GM06990 (cell line): ENCODE measurements at places on chromosomes 1 and 21.

GRCh38 chr1:202968895-202969295 lies 1.8 kb upstream of the CYB5R1 start:
- peak; percentile 53 for DNase-seq

GRCh38 chr1:182238421-182238820 lies 153.2 kb downstream of the GLUL start:
- DNase-seq: no peak

DNA sequence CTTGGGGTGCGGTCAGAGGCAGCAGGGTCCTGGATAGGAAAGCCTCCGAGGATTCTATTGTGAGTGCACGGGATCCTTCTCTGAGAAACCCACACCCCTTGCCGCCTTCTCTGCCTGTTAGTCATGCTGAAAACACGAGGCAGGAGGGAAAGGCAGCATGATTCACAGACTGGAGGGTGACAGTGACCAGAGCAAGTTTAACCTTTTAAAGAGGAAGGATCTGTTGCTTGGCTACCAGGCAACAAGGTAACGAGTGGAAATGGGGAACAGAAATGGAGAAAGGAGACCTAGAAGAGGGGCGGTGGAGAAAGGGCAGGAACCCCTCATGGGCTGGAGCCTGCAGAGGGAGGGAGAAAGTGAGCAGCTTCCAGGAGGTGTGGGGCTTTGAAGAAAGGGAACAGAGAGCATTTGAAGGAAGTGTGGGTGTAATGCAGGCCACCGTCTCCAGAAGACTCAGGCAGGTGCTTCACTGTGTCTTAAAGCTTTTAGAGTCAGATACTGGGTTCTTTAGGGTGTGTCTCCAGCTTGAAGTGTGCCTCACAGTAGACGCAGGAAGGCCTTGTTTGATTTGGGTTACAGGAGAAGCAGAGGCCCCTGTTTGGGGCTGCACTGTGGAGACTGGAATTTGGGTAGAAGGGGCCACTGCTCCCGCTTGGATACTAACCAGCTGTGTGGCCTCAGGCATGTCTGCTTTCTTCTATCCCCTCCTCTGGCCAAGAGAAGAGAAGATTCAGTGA lies 19.1 kb downstream of the OPTC start:
- DNase-seq: no peak

GRCh38 chr1:36326499-36326898 lies 3.1 kb upstream of the EVA1B start:
- no peak for DNase-seq

- DNase-seq: no peak
These were observed 4.2 kb downstream of the CD46 start for GRCh38 chr1:207755846-207756693.

DNA sequence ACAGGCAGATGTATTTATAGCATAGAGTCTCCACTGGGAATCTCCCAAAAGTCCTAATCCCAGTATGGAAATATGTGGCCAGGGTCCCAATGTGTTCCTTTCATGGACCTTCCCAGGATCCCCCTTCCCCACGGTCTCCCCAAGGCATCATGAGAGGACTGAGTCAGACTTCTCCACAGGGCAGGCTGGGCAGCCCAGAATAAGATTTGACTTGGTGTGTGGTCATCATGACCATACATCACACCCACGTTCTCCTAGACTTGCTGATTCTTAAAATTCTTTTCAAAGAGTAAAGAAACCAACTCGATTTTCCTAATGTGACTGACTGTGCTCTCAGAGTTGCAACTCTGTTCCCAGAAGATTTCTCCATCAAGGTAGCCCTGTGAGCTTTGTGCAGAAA lies 93.9 kb upstream of the CD34 start:
- no peak for DNase-seq

DNA sequence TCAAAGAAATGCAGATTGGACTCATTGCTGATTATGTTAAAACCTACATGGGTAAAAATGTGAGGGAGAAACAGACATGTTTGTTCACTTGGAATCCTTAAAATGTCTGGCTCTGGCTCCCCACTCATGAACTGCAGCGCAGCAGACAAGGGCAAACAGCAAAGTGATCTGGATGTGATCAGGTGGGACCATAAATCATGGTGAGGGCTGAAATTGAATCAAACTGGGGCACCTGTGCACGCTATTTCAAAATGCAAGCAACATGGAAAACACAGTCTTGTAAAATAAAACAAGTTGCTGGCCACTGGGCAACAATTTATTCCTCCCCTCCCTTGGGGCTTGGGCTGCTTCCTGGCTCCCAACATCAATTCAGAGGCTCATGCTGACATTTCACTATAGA lies 373.4 kb downstream of the SEC16B start:
- no peak for DNase-seq

DNA sequence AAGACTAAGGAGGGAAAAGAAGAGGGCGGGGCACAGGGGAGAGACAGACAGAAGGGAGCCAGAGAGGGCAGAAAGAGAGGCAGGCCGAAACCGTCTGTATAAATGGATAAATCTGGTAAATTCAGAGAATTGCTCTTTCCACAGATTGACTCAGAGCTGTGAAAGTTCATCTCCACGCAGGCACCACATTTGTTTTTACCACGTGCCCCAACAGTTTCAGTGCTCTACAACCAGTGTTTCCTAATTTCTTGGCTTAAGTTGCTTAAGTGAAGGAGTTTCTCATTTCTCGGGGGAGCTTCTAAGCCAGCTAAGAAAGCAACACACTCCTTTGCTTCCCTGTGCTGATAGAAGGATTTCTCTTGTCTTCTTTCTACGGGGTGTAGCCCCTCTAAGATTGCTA lies 87.1 kb downstream of the ENAH start:
- DNase-seq: no peak

GRCh38 chr1:45488666-45489377 lies 2.1 kb downstream of the TESK2 start:
- no peak for DNase-seq

DNA sequence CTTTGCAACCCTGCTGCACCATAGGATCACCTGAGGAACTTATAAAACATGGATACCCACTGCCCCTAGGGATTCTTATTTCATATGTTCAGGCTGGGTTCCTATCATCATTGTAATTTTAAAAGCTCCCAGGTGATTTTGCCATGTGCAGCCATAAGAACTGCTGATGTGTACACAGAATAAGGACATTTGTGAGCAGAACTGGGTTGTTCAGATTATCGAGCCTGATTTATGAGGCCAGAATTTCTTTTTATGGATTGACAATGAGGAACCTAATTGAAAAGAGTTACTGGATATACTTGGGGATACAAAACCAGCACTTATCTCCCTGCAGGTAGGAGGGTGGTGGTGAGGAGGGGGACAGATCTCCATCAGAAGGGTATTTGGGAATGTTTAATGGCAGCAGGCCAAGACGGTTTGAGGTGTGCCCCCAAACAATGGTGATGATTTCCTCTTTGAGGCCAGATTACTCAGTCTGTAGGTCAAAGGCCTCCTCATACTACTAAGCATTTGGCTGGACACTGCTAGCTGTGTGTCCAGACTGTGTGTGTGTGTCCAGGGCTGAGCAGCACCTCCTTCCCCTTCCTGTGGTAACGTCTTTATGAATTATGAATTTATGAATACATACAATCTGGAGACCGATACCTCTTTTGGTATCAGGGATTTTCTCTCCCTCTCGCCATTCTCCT lies 18.9 kb downstream of the NOS1AP start:
- DNase-seq: no peak

DNA sequence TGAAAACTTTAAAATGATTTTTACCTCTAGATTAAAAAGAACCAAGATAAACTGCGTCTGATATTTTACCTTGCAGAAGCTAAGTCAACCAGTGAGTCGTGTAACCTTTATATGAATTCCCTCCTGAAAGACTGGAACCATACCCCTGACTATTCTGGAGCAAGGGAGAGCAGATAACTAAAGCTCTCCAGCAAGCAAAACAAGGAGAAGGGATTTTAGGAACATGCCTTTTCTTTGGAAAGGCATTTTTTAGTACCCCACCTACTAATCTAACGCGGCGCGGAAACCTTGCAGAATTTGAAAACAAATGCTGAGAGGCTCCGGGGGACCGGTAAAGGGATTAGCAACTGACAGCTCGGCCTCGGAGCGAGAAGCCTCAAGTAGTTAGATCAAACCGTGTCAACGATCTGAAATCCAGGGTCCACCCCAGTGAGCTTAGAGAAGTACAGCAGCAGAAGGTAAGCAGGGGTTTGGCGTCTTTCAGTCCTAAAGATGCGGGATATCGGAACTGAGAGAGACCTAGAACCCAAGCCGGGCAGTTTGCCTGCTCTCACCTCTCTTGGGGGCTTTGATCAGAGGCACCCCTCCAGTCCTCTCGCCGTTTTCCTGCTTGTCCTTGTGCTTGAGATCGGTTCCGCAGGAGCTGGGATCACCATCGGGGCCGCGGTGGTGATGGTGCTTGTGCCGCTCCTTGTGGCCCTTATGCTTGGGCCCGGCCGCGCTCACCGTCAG lies 954 bp downstream of the RSBN1 start:
- no peak for DNase-seq

GRCh38 chr1:175845985-175846384 lies 102.6 kb upstream of the TNR start:
- DNase-seq: no peak

DNA sequence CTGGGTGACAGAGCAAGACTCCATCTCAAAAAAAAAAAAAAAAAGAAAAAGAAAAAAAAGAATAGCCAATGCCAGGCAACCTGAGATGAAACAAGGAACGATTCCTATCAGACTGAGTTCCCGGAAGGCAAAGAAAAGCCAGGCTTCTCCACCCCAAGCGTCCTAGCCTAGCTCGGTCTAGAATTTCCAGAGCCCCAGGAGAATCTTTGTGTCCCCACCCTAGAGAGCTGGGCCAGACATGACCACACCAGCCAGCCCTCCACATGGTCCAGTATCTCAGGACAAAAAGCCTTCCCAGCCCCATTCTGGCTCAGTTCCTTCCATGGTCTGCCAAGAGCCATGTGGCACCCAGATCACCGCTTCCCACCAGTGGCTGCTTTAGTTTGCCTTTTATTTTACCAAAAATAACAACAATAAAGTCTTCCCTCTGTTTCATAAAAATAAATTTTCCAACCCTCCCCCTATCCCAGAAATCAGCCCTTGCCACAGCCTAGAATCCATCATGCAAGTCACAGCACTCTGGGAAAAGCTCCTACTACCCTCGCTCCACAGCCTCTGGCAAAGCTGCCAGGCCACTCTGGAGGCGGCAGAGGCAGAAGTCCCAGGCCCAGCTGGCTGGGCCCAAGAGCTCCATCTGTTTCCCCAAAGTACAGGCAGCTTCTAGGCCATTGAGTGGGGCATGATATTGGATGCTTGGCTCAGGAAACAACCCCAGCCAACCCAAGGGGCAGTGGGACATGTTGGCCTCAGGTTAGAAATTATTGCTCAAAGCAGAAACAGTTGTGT lies 3.5 kb upstream of the MKNK1 start:
- no peak for DNase-seq

DNA sequence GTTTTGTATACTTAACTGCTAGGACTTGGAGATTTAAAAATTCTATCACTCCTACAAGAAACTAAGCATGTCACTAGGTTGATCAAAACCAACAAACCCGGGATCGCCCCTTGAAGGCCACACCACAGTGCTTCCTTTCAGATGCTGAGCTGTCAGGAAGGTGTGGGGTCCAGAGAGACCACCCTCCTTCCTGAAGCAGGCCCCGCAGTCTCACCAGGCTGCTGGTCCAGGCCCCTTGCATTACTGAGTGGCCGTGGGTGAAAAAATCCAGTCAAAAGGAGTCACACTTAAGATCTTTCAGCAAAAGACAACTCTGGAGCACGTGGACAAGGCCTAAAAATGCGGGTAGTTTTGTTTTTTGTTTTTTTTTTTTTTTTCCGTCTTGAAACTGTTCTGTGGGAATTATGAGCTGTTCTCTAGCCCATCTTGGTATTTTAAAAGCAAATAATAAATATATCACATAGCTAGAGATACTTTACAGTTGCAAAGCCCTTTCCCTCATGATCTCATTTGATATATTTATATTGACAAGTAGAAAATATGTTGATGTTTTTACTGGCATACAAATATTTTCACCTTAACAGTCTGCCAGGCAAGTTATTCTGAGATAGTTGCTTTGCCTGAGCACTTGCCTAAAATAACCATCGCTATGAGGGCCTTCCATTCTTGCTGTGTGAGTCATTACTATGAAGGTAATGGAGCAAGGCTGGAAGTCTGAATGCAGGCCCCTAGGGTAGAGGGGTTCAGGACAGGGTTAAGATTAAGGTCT lies 73.1 kb upstream of the EDEM3 start:
- no peak for DNase-seq

DNA sequence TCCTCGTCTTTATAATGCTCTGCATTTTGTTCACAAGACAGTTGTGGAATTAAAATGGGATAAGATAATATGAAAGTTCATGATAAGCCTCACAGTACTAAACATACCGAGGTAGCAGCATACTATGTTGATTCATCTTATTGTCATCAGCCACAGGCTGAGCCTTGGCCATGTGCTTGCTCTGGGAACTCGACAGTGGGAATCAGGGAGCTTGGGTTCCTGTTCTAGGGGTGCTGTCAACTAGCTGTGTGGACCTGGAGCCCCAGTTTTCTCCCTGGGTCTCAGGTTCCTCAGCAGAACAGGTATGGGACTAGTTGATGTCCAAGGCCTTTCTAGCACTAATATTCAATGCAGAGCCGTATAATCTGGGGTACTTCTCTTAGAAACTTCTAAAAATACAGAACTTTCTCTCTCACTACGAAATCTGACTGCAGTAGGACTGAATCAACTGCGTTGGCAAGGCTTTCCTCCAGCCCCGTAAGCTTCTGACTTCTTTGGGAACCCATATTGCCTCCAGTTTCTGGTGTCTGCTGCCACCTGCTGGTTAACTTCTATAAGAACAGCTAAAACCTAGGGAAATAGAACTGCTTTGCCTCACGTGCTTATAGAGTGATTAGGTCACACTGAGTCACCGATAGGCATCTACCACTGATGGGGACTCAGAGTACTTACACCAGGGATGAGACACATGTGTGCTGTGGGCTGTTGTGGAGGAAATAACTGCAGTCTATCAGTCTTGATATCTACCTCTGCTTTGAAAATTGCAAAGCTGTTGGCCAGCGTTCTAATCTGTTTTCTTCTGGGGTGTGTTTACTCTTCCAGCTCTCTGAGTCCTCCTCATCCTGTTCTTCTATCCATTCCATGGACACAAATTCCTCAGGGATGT lies 110.9 kb downstream of the RGL1 start:
- peak; percentile 49 for DNase-seq

DNA sequence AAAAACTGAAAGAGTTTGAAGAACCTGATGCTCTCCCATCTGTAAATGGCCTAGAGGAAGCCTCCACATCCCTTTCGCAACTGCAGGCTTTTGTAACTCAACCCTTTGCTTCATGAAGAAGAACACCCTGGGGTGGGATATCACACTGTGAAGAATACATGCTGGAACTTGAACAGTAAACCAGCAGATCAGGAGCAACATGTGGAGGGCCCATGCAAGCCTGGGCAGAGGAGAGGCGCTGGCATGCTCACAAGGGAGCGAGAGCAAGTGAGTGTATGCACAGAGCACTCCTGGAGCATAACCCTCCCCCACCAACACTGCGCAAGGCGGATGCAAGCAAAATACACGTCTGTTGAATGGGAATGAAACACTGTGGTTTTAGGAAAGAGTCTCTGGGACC lies 24.6 kb upstream of the SPAG17 start:
- DNase-seq: no peak
